Activated CD4-positive, alpha-beta T cell treated with anti-CD3 and anti-CD28 coated beads for 4 hours (primary cell): ENCODE measurements at places on chromosomes 2 and 18.

GRCh38 chr18:60277855-60278480, 94.6 kb downstream of the MC4R start:
- DNase-seq, result no peak

GRCh38 chr2:54212456-54212855, 43.6 kb downstream of the TSPYL6 start:
- DNase-seq, result no peak

- DNase-seq, result no peak
Measured at GRCh38 chr2:201827621-201828020, 21.3 kb downstream of the CDK15 start.

DNA sequence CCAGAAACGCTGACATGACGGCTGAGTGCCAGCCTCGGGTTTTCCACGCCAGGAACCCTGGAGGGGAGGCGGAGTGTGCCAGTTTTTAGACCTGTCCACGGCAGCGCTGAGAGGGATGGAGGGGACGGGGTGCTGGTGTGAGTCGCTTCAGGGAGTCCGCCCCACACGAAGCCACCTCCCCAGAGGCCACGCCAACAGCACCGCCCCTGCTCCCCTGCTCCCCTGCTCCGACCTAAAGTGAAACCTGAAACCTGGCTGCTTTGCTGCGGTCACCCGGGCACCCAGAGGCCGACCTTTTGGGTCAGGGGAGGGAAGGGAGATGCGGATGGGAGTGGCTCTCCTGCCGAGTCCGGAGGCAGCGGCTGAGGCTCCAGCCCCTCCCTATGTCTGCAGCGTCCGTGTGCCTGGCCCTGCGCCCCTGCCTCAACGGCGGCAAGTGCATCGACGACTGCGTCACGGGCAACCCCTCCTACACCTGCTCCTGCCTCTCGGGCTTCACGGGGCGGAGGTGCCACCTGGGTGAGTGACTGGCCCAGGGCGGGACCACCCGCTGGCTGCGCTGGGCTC, 38.1 kb downstream of the SNED1 start:
- peak; percentile 49 for DNase-seq

GRCh38 chr2:202848813-202849212, 22.8 kb downstream of the ICA1L start:
- DNase-seq, result no peak

- DNase-seq, result no peak
Measured at GRCh38 chr18:45678850-45679249, 45.1 kb upstream of the SLC14A1 start.

DNA sequence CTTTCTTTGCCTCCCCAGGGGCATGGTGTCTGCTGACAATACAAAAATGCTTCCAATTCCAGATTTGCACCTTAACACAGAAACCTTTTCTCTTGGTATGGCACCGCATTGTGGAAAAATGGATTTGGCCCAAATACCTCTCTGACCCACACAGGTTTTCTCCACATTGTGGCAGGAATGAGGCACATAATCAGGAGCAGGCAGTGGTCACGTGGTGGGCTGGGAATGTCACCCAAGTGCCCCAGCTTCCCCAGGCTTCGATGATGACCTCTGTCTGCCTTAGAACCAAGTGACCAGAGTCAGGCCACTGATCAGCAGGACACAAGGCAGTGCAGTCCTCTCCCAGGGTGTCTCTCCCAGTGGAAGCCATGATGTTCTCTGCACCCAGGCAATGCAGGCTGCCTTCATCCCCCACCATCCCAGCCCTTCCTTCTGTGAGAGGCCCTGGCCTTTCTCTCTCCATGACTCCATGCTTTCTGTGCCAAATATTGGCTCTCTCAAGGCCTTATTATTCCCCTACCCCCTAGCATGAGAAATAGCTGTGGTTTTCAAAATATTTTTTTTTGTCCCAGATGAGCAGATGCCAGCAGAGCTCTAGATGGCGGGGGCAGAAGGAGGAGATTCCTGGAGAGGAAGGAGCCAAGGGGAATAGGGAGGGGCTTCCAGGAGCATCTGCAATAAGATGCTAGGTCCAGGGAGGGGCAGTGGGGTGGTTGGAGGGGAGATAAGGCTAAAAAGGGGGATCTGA, 198.9 kb downstream of the ACKR3 start:
- DNase-seq, result no peak

DNA sequence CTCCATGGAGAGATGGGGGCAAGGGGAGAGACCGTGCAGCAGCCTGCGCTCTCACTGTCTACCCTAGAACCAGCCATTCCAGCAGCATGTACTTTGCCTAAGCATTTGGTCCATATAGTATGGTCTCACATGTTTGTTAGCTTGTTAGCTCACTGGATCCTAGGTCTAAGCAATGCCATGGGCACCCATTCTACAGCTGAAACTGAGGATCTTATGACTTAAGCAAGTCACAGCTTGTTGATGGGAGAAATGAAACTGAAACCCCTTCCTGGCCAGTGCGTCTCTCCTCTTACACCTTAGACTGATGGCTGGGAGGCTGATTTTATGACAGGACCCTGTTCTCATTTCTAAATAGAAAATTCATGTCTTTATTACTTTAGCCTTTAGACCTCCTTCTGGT, 90.1 kb downstream of the EPAS1 start:
- DNase-seq, result no peak

GRCh38 chr2:182667315-182667695, 48.8 kb upstream of the DNAJC10 start:
- no peak for DNase-seq

DNA sequence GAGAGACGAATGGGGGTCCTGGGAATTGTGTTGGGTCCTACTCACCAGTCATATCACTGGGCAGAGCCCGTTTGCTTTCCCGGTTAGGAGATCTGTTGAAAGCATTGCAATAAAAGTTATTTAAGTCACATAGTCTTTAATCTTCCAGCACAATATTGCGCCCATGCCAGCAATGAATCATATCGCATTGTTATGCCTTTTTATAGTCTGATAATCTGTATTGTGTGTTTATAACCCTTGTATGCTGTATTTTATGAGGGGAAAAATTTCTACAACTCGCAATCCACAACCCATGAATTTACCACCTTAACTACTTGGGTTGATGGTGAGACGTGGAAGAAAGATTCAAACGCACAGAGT, 211.9 kb upstream of the SMIM21 start:
- DNase-seq, result no peak

DNA sequence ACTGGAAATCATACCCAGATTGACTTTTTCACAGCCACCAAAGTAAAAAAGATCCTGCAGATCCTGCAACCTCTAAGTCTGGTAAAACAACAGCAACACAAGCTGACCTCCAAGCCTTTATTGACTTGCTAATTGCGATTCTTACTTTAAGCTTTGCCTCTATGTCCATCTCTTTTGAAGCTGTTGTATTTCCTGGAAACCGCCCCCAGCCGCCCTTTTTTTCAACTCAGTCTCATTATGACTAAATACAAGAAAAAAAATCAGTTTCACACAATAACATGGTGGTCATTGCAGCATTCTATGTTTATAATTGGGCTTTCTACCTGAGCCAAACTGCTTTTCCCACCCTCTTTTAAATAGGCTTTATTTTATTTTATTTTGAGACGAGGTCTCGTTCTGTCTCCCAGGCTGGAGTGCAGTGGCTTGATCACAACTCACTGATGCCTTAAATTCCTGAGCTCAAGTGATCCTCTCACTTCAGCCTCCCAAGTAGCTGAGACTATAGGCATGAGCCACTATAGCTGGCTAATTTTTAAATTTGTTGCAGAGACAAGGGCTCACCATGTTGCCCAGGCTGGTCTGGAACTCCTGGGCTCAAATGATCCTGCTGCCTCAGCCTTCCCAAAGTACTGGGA, 76.2 kb downstream of the MOGAT1 start:
- DNase-seq, result no peak

DNA sequence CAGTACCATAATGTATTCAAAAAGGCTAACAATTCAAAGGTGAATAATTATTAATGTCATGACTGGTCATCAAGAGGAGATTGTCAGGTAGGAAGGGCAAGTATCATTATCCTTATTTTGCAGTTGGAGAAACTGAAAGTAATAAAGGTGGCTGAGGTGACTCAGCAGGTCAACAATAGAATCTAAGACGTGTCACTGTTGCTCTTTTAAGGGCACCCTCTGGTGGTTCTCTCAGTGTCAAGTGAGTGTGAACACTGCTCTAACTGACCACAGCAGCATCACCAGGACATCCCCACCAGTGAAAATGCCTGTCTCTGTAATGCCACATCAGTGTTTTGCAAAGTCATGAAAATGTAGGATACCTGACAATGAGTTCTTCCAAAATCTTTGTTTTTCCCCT, 69.7 kb downstream of the DCC start:
- DNase-seq, result no peak

- DNase-seq, result no peak
Measured at GRCh38 chr2:191478799-191479679, 198.9 kb upstream of the NABP1 start.

- no peak for DNase-seq
Measured at GRCh38 chr18:14940735-14941134, 192.8 kb downstream of the ANKRD30B start.

DNA sequence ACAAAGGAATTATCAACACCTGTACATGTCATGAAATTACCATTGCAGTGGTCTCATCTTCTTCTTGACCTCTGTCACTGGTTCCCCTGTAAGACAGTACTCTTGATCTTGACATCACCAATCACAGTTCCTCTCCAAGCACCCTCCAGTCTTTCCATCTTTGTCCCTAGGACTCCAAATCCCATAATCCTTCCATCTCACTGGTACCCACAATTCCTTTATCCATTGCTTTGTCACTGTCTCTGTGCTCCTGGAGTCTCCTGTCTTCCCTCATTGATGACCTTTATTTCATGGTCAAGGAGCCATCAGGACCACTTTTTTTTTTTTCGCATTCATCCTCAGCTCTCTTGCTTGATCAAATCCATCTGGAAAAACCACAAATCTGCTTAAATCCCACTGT, 56.7 kb downstream of the COL4A3 start:
- no peak for DNase-seq

GRCh38 chr2:9099341-9099751, 95.9 kb upstream of the MBOAT2 start:
- no peak for DNase-seq

GRCh38 chr2:206984206-206984605, 44.9 kb downstream of the CPO start:
- DNase-seq, result no peak

- no peak for DNase-seq
Measured at GRCh38 chr2:26607698-26608097, 33.5 kb downstream of the CIB4 start.

DNA sequence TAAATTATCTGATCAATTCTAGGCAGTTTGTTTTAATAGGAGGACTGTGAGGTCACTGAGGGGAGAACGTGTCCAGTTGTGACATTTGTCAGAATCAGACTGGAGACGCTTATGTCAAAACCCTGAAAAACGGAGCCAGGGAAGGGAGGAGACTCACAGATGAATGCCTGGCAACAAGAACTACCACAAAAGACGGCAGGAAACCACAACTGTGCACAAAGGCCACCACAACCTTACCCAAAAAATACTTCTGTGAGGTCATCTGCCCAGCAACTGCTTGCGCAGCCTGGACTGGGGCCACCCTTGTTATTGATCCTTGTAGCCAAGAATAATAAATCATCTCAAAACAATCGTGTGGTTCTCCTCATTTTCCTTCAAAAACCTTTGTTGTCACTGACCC, 173.0 kb upstream of the ALKAL2 start:
- DNase-seq, result peak; percentile 15
